ENCODE measurements at places on chromosomes 11 and 22.

GRCh38 chr11:66192181-66192863 is 76.1 kb upstream of the RAB1B start:
- H3K27me3 ChIP-seq: no peaks in the 10 kb centered on the region
- peaks cover 18% of the 10 kb centered on the region for H3K4me1 ChIP-seq
- DNase-seq: no peak
- peak overlapping the region; percentile 26 for H3K27ac ChIP-seq

DNA sequence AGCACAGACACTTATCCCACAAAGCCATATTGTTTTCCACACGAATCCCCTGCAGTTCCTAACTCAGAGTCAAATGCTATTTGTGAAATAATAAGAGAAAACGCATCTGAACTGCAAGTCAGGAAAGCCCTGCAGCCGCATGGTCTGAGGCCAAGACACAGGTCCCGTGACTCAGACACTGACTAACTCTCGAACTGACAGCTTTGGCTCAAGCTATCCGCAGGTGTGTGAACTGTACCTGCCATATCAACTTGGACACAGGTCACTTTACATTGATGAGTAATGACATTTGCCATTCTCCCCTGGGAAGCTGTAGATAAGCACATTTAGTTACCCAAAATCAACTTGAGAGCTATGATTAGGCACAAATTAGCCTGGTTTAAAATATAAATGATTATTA is 34.9 kb upstream of the NFRKB start:
- H3K4me1 ChIP-seq: no peaks in the 10 kb centered on the region
- H3K4me3 ChIP-seq: no peak overlapping the region
- H3K27me3 ChIP-seq: no peaks in the 10 kb centered on the region
- no peak for DNase-seq
- no peak overlapping the region for H3K27ac ChIP-seq

DNA sequence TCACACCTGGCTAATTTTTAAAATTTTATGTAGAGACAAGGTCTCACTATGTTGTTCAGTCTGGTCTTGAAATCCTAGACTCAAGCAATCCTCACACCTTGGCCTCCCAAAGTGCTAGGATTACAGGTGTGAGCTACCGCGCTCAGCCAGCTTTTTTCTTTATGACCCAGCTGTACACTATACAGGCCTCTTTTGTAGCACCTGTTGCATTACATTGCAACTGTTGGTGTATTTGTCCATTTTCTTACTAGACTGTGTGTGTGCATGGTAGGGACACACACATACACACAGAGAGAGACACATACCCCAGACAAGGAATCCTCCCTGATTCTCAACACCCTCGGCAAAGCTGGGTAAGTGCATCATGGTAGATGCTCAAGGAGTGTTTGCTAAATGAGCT is 61.7 kb downstream of the NAV2 start:
- H3K4me1 ChIP-seq: peaks cover 11% of the 10 kb centered on the region
- H3K36me3 ChIP-seq: no peaks in the 10 kb centered on the region
- no peak for DNase-seq
- H3K4me3 ChIP-seq: no peak overlapping the region

DNA sequence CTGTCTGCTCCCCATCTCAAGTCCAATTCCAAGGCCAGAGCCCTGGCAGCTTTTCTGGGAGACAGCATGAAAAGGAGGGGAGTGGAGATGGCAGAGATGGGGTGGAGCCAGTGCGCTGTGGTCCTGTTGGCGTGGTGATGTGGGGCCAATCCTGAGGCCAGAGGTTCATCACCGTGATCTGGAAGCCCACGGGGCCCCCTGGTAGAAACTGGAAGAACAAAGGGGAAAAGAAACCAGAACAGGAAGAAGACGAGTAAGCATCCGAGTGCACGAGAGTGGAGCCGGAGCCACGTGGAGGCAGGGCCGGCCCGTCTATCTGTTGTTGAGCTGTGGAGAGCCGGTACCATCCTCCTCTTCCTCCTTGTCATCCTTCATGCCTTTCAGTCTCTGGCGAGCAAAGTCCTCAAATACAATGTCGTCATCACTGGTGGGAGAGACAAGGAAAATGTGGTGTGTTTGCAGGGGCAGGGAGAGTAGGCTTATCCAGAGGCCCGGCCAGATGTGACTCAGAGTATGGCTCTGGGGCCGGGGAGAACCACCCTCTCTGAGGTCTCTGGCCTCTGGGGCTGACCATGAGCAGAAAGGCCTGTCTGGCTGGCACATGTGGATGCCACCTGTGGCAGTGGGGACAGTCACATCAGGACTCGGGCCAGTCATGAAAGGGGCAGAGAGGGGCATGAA is 25.4 kb downstream of the TPBGL start:
- peak overlapping the region; percentile 78 for H3K27ac ChIP-seq
- peaks cover 25% of the 10 kb centered on the region for H3K4me1 ChIP-seq
- no peak for DNase-seq
- H3K36me3 ChIP-seq: peaks cover 3% of the 10 kb centered on the region

- DNase-seq: no peak
- H3K27me3 ChIP-seq: peaks cover 81% of the 10 kb centered on the region
- no peak overlapping the region for H3K4me3 ChIP-seq
- no peak overlapping the region for H3K27ac ChIP-seq
- no peaks in the 10 kb centered on the region for H3K4me1 ChIP-seq
- H3K36me3 ChIP-seq: no peaks in the 10 kb centered on the region
Observed at GRCh38 chr11:119493712-119494111, 70.7 kb upstream of the THY1 start.

DNA sequence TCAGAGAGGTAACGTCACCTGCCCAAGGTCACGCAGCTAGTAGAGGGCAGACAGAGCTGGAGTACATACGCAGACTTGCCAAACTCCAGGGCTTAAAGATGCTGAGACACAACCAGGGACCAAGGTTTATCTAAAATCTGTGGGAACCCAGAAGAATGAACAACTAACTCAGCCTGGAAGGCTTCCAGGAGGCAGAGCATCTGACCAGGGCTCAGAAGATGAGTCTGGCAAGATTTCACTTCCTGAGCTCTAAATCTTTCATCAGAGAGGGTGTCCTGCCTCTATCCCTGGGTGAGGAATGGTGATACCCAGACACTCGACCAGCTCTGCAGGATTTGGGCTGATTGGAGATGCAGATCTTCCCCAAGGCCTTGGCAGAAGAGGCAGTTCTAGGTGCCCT is 9.1 kb downstream of the GAL3ST1 start:
- H3K4me1 ChIP-seq: no peaks in the 10 kb centered on the region
- DNase-seq: no peak
- no peaks in the 10 kb centered on the region for H3K36me3 ChIP-seq
- H3K4me3 ChIP-seq: no peak overlapping the region
- no peak overlapping the region for H3K27ac ChIP-seq
- peaks cover 49% of the 10 kb centered on the region for H3K27me3 ChIP-seq

Data from effector memory CD8-positive, alpha-beta T cell (primary cell).